ENCODE measurements at places on chromosomes 16 and 17.
A peak's percentile ranks its signal among the peaks of the same experiment; 100 is the strongest.

DNA sequence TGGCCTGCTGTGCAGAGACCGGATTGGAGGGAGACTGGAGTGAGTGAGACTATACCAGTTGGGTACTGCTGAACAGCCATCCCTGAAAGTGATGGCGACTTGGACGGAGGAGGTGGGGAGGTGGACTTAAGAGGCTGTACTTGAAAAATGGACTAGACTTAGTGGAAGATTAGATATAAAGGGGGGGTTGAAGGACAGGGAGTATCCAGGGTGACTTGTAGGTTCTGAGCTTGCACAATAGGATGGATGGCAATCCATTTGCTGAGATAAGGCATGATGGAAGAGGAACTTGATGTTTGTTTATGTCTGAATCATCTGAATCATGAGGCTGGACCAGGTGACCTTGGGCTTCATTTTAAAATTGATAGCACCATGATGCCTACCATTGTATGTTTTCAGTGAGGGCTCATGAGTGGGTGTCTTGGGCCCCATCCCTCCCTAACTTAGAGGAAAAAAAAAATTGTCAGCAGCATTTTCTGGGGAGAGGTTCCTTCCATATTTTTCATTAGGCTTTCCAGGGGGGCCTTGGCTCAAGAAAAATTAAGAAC, 41.2 kb downstream of the PRKCA start:
- no peak for DNase-seq
- H3K27me3 ChIP-seq = no peaks in the 10 kb centered on the region
- H3K4me1 ChIP-seq = no peaks in the 10 kb centered on the region
- H3K27ac ChIP-seq = no peak overlapping the region
- H3K36me3 ChIP-seq = no peaks in the 10 kb centered on the region

DNA sequence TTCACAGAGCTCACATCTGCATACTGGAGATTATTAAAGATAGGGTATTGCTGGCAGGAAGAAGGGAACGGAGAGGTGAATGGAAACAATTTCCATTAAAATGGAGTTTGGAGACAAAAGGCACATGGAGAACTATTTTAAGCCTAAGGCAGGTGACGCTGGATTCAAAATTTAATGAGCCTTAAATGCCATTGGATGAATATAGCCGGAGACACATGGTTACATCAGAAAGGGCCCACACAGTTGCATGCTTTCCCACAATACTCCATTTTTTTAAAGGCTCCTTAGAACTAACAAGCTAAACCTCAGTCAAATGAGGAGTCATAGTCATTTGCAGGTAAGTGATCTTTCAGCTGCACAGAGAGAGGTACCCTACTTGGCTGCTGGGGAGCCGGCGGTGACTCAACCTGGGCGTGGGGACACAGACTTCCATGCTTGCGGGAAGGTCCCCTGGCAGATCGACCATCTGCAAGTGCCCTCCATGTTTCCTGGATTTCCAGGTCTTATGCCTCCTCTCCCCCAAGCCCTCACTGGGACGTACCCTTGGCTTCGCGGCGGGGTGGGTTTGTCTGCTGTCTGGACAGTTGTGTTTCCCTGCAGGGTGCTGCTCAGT, 259.2 kb downstream of the CBLN1 start:
- no peak overlapping the region for H3K27ac ChIP-seq
- no peaks in the 10 kb centered on the region for H3K36me3 ChIP-seq
- H3K4me1 ChIP-seq = no peaks in the 10 kb centered on the region
- no peak overlapping the region for H3K4me3 ChIP-seq
- H3K27me3 ChIP-seq = peaks cover 8% of the 10 kb centered on the region

DNA sequence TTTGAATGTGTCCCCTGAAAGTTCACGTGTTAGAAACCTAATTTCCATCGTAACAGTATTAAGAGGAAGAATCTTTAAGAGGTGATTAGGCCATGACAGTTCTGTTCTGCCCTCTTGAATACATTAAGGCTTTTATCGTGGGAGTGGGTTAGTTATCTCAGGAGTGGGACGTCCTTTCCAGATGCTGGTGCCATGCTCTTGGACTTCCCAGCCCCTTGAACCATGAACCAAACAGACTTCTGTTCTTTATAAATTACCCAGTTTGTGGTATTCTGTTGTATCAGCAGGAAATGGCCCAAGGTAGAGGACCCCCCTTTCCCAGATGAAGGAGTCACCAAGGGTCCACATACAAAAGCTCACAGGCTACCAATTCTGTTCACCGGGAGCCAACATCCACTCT, 10.1 kb downstream of the GTF3C1 start:
- H3K36me3 ChIP-seq = peaks cover 87% of the 10 kb centered on the region
- H3K4me3 ChIP-seq = no peak overlapping the region
- H3K4me1 ChIP-seq = no peaks in the 10 kb centered on the region
- no peak overlapping the region for H3K27ac ChIP-seq
- DNase-seq = no peak

DNA sequence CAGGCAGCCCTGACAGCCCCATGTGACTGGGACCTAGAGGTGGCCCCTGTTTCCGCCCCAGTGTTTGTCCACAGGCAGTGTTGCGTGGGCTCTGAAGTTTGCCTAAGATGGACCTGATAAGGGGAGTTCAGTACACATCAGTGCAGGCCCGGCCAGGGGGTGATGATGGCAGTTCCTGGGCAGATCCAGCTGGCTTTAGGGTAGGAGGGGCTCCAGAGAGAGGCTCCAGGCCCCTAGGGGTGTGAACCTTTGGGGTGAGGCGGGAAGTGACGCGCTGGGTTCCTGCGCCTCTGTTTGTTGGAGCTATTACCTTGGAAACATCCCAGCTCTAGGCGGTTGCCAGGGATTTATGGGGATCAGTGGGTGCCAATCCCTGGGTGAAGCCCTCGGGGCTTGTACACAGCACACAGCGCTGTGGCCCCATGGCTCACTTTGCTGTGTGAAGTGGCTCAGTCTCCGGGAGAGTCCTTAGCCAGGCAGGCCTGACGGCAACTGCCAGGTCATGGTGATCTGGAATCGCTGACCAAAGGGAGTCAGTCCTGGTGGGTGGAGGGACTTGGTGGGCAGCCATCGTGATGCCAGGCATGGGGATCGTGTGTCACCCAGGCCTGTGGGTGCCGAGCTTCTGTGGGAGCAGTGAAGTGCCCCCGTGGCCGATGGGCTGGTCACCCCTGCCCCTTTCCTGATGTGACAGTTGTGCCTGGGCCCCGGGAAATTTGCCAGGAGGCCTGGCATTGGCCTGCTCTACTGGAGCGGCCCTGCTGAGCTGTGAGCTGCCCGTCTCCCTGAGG, 146.1 kb downstream of the SEC14L1 start:
- no peak for DNase-seq
- peaks cover under 1% of the 10 kb centered on the region for H3K36me3 ChIP-seq
- no peak overlapping the region for H3K27ac ChIP-seq
- no peaks in the 10 kb centered on the region for H3K27me3 ChIP-seq
- H3K4me3 ChIP-seq = no peak overlapping the region
- H3K4me1 ChIP-seq = peaks cover 19% of the 10 kb centered on the region

DNA sequence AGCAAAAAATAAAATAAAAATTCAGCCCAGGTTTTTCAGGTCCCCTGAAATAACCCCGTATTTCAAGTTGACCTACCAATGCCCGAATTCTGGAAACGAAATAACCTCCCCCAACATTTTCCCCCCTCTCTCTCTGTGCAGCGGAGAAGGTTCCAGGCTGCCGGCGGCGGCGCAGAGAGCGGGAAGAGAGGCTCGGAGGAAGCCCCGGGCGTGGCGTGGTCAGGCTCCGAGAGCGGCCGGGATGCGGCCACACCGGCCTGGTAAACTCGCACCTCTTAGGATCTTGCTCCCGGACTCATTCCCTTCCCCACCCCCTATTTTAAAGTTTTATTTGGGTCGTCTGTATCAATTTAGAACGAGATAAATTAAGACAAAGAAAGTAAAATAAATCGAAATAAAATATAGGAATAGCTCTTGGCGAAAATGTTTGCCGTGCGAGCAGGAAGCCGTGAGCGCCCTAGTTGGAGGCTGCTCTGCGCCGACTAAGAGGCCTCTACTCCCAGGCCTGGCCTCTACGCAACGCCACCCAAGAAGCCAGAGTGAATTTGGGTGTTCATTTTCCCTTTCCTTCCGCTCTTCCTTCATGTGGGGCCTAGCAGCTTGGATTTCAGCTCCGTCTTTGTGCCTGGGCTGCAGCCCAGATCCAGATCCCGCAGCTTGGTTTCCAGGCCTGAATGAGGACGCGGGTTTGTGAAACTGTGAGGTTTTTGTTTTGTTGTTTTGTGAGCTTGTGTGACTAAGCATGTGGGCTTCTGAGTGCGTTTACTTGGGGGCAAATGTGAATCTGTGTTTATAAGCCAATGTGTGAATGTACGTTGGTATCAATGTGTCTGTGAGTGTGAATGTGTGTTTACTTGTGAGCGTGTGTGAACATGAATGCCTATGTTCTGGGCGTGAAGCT, 1.5 kb upstream of the HOXB6 start:
- no peak overlapping the region for H3K27ac ChIP-seq
- H3K4me3 ChIP-seq = no peak overlapping the region
- DNase-seq = no peak

GRCh38 chr17:57400648-57401047, 144.3 kb downstream of the MSI2 start:
- no peak for DNase-seq
- no peak overlapping the region for H3K4me3 ChIP-seq

DNA sequence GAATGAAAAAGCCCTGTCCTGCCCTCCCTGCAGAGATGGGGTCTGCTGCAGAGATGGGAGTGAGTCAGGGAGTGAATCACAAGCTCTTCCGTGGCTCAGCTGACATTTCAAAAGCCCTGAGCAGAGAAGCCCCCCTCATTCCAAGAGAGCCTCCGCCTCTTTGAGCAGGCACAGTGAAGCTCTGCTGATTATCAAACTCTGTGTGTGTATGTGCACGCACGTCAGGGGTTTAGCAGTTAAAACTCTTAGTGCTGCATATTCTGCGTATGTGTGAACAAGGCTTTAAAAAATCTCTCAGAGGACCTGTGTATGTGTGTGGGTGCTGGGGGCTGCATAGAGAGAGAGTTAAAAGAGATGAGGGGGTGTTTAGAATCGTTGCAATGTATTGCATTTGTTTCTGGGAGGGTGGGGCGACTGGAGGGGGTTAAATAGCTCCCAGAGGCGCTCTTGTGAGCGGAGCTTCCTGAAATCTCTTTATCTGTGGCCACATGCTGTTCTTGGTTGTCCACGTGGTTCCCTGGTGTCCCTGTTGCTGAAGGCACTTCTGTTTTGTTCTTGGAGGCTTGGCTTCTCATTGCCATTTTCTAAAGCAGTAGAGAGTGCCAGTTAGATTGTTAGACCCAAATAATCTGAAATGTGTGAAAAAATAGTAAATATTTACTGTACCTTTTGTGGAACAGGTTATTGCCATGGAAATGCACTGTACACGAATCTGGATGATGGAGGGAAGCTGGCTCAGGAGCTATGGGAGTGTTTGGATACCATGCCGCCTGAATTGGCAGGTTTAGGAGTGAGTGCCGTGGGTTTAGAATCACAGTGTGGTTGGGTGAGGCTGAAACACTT, 116.6 kb downstream of the PRKCB start:
- H3K27me3 ChIP-seq = no peaks in the 10 kb centered on the region
- peaks cover 96% of the 10 kb centered on the region for H3K4me1 ChIP-seq

- H3K27me3 ChIP-seq = peaks cover 45% of the 10 kb centered on the region
- H3K4me3 ChIP-seq = peak within 1 kb of the TSS; percentile 73
- peak; percentile 44 for DNase-seq
- H3K36me3 ChIP-seq = no peaks in the 10 kb centered on the region
Observed at GRCh38 chr17:74431568-74432423, at the start of gene GPRC5C. TSS of gene GPRC5C (plus strand) at chr17:74432088. CDS start at chr17:74439777, 7,689 bp downstream.

DNA sequence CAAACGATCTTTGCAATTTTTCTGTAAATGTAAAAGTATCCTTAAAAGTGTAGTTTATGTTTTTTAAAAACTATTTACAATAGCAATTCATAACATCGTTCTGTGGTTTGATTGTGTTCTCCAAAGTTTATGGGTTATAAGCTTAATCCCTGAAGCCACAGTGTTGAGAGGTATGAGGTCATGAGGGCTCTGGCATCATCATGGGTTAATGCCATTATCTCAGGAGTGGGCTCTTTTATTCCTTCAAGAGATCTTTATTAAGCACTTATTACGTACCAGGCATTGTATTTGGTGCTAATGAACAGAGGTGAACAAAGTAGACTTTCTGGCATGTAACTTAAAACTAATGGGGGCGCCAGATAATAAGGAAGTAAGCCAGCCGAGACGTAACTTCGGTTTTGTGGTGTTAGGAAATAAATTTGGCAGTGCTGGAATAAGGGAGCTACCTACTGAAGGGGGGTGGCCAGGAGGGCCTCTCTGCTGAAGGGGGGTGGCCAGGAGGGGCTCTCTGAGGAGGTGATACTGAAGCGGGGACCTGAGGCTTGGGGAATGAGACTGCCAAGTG, 158.1 kb downstream of the VPS53 start:
- no peaks in the 10 kb centered on the region for H3K4me1 ChIP-seq
- peaks cover 75% of the 10 kb centered on the region for H3K36me3 ChIP-seq
- no peaks in the 10 kb centered on the region for H3K27me3 ChIP-seq
- no peak for DNase-seq
- H3K27ac ChIP-seq = no peak overlapping the region
- H3K4me3 ChIP-seq = no peak overlapping the region

DNA sequence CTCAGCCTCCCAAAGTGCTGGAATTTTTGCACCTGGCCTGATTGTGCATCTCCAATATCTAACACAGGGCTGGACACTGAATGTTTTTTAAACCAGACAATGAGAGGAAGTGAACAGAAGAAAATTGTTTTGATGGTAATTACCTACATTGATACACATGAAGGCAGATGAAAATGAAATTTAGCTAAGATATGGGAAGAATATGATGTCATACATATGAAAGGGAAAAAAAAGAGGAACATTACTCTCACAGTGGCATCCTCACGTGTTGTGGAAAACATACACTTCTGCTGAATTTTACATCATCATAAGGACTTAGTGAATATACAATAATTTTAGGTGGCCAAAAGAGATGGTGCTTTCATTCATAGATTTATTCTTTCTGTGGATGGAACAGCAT, 111.7 kb downstream of the SYCE1L start:
- peaks cover 14% of the 10 kb centered on the region for H3K27me3 ChIP-seq
- no peak overlapping the region for H3K4me3 ChIP-seq

DNA sequence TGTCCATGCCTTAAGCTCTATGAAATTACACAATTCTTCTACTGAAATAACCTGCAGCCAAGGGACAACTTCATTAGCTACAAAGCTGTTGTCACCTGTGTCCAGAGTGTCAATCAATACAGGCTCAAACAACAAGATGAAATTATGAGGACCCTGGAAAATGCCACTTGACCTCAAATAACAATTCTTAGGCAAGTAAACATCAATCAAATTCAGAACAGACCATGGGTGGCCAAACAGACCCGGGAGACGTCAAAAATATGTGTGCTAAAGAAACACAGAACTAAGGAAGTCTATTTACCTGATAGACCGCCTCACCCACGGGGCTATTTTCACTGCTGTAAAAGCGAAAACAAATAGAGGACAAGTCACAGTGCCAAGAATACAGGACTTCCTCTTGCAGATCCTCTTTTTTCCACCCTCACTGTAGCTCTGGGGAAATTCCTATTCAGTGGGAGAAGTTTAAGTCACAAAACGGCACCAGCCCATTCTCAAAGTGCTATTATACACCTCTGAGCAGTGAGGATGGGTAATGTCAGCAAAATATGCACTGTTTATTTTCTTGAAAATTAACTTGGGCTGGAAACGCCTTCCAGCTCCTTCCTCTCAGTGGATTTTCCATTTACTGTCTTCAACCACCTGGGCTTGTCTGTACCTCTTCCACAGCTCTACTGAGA, 2.7 kb downstream of the LITAF start:
- H3K36me3 ChIP-seq = peaks cover 25% of the 10 kb centered on the region
- DNase-seq = no peak
- peaks cover 74% of the 10 kb centered on the region for H3K4me1 ChIP-seq
- peak overlapping the region; percentile 94 for H3K27ac ChIP-seq
- H3K4me3 ChIP-seq = peak overlapping the region; percentile 87
- no peaks in the 10 kb centered on the region for H3K27me3 ChIP-seq

- no peak overlapping the region for H3K27ac ChIP-seq
- no peak overlapping the region for H3K4me3 ChIP-seq
- H3K27me3 ChIP-seq = peaks cover 11% of the 10 kb centered on the region
Observed at GRCh38 chr17:14926526-14927122, 338.5 kb downstream of the PMP22 start.

Data from activated B cell treated with CpG ODN at 0.5 μM for 24 hours (primary cell).